ENCODE measurements at places on chromosomes 13 and 19.
A peak's percentile ranks its signal among the peaks of the same experiment; 100 is the strongest.

DNA sequence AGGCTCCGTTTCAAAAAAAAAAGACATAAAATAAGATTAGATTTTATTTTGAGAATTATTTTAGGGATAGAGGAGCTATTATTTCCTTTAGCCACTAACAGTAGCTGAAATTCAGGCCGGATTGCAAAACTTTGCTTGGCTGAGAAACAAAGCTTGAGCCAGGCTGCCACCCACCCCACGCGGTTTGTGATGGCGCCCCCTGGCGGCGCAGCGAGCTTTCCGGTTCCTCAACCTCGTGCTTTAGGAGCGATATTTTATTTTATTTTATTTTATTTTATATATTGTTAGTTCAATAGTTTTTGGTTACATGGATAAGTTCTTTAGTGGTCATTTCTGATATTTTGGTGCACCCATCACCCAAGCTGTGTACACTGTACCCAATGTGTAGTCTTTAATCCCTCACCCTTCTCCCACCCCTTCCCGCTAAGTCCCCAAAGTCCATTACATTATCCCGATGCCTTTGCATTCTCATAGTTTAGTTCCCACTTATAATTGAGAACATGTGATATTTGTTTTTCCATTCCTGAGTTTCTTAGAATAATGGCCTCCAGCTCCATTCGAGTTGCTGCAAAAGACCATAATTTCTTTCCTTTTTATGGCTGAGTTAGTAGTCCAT, 19.8 kb upstream of the CEACAM4 start:
- DNase-seq = peak; percentile 55

GRCh38 chr13:34730961-34731360, 211.1 kb upstream of the NBEA start:
- no peak for DNase-seq

DNA sequence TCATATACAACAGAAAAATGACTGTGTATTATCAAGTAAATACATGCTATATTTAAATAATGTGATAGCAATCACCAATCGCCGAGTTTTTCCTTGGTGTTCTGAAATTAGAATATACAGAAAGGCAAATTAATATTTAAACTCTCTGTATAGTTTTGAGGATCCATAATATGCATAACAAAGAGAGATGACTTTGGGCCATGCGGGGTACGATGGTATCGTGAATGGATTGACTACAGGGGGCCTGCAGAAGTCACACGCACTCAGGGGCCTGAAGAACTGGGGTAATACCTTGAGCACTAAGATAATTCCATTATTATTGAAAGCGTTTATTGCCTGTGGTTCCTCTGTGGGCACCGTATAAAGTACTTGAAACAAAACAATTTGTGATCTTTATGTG, 314.0 kb downstream of the TEX29 start:
- DNase-seq = no peak

- no peak for DNase-seq
Observed at GRCh38 chr13:111626371-111627305, 306.2 kb downstream of the TEX29 start.

DNA sequence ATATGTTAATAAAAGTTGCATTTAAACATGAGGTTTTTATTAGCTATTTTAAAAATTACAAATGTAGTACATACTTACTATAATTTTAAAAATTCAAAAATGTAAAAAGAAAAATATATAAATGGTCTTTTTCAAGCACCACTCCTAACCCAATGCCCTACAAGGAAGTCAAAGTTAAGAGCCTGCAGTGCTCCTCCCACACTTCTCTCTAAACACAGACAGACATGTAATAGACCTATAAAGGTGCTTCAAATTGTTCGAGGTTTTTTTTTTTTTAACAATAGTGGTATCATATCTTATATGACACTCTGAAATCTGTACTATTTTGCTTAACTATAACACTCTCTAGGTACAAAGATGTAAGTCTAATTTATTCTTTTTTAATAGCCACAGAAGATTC, 25.4 kb downstream of the VWA8 start:
- no peak for DNase-seq

DNA sequence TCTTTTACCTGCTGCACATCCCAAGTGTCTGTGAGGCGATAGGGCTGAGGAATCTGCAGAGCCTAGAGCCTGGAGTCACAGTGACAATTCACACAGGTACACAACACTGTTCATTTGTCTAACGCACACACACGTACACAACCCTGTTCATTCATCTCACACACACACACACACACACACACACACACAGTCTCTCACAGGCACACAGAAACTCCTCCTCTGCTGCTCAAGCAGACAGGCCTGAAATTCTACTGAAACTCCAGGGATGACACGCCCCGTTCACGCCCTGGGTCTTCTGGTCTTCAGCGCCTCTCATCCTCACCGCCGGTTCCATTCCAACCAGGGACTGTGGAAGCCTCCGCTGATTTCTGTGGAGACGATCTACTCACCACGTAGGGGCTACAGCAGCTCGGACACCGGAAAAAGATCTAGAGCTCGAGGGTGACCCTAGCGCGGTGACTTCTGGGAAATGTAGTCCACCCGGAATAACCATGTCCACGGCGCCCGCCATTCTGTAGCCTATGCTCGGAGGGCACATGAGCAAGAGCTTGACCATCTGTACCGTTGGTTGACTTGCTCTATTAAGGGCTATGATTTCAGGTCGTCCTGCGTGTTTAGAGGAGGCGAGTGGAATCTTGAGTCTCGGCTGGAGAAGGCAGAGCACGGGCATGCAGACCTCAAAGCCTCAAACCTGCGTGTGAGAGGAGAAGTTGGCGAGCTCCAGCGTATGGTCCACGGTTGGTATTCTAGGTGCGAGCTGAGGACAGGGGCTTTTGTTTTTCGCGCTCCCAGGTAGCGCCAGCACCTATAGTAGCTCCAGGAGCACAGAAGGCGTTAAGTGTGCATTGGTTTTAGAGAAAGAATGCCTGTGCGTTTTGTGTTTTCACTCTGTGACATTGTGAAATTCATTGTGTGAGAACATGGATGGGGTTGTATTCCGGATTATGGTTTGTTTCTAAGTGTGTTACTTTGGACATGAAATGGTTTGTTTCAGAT, 33.4 kb downstream of the ZNF45 start:
- peak; percentile 56 for DNase-seq

DNA sequence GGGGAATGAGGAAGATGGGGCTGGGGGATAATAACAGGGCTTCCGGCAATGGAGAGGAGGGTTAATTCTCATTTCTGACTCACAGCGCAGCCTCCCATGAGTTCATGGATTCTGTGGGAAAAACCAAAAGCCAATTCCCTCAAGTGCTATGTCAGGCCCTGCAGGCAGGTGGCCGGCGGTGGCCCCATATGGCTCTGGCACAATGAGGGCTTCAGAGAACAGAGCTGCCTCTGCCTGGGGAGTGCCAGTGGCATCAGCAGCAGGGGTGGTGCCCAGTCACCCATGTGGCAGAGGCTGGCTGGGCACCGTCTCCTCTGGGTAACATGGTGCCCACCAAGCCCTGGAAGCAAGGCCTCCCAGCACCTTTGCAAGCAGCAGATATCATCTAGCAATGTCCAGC, 69.1 kb downstream of the ALOX5AP start:
- DNase-seq = no peak

- DNase-seq = no peak
Observed at GRCh38 chr13:39370554-39370953, 232.4 kb downstream of the LHFPL6 start.

- DNase-seq = no peak
Observed at GRCh38 chr13:40329781-40330485, 336.5 kb downstream of the FOXO1 start.

- no peak for DNase-seq
Observed at GRCh38 chr13:29020314-29020713, 200.2 kb downstream of the MTUS2 start.

- DNase-seq = no peak
Observed at GRCh38 chr13:105144020-105144419, 1391.4 kb downstream of the EFNB2 start.

DNA sequence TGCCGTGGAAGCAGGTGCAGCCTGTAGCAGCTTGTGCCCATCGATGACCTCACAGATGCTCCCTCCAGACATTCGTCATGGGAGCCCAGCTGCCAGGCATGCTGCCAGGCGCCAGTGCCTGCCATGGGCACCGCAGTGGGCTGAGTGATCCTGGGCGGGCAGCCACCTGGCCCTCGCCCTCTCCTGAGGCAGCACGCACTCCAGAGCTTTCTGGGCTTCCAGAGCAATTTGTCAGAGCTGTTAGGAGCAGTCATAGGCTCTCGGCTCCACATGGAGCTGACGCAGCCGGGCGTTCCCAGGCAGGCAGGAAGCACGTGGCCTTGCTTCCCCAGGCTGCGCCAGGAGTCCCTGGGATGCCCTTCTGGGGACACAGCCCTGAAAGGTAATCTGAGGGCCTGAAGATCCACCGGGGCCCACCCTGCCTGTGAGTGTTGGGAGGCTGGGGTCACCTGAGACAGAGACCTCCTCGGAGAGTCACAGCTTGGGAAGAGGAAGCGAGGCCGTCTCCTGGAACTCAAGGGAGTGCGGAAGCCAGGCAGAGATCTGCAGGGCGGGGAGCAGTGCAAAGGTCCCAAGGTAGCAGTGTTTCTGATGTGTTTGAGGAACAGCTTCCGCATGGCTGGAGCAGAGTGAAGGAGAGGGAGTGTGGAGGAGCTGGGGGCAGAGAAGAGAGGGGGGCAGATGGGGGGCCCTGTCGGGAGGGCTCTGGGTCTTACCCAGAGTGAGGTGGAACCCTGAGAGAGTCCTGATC, 50.6 kb downstream of the DPF1 start:
- no peak for DNase-seq

- no peak for DNase-seq
Observed at GRCh38 chr13:73608711-73609485, 525.3 kb downstream of the KLF12 start.
